ENCODE measurements at places on chromosomes 2 and 18. TPM values are rescaled to one million over a fixed set of nuclear protein-coding genes. Genes with fewer than 3 reads are reported as not detected.

ESPNL gene
- total RNA-seq: 0.74 TPM

SERPINB12 gene
- 20.1 TPM for total RNA-seq

EPAS1 gene
- 222 TPM for total RNA-seq

CKAP2L gene
- total RNA-seq: 1.2 TPM

AOX1 gene
- total RNA-seq: 84.5 TPM

IL36B gene
- total RNA-seq: not detected

REG3A gene
- not detected for total RNA-seq

SNX17 gene
- total RNA-seq: 99.2 TPM

GRP gene
- total RNA-seq: not detected

ZDBF2 gene
- total RNA-seq: 13.0 TPM

BBS5 gene
- total RNA-seq: 4.7 TPM

C1GALT1C1L gene
- total RNA-seq: 1.2 TPM

MATN3 gene
- total RNA-seq: 3.9 TPM

ALPP gene
- not detected for total RNA-seq

MPHOSPH10 gene
- 21.6 TPM for total RNA-seq

PSMA8 gene
- total RNA-seq: not detected

CRACDL gene
- 6.4 TPM for total RNA-seq

KCNJ3 gene
- 4.2 TPM for total RNA-seq

SCYGR4 gene
- total RNA-seq: not detected

TMEM247 gene
- total RNA-seq: not detected

CFAP53 gene
- total RNA-seq: not detected

USP40 gene
- 50.1 TPM for total RNA-seq

NXPH2 gene
- not detected for total RNA-seq

KHK gene
- 9.3 TPM for total RNA-seq

GULP1 gene
- 57.2 TPM for total RNA-seq

HAUS1 gene
- total RNA-seq: 20.9 TPM

Measured in vagina (tissue), 2 donors.